Astrocyte (in vitro differentiated cells and primary cell): ENCODE measurements at places on chromosomes 2 and 18.

DNA sequence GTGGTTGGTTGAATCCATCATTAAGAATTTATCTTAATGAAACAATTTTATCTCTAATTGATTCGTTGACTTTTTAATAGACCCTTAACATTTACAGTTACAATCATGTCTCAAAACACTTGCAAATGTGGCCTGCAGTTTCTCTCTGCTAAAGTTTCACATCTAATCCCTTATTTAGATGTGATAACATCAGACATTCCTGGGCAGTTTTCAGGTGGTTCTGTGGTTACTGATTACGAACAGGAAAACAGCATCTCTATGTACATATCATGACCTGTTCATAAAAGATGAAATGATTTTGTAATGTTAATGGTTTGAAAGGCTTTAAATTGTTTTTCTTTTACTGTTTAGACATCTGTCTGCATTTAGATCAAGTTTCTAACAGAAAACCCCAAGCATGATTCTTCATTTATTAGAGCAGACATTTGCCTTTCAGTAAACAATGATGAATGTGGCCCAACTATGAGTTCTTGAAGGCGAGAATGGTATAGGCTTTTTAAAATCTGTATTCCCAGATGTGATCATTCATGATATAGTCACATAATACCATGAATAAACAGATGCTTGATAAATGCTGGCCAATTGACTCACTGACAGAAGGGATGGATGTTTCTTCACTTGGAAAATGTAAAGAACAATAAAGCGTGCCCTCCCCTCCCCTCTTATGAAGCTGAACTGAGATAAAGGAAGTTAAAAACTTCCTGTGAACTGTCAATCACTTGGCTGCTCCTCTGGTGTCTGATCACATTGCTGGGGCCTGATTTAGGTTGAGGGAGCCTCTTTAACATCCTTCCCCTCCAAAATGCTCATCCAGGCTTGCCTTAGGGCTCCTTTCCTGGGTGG, 3.5 kb downstream of the CAPN14 start:
- no peak for DNase-seq

DNA sequence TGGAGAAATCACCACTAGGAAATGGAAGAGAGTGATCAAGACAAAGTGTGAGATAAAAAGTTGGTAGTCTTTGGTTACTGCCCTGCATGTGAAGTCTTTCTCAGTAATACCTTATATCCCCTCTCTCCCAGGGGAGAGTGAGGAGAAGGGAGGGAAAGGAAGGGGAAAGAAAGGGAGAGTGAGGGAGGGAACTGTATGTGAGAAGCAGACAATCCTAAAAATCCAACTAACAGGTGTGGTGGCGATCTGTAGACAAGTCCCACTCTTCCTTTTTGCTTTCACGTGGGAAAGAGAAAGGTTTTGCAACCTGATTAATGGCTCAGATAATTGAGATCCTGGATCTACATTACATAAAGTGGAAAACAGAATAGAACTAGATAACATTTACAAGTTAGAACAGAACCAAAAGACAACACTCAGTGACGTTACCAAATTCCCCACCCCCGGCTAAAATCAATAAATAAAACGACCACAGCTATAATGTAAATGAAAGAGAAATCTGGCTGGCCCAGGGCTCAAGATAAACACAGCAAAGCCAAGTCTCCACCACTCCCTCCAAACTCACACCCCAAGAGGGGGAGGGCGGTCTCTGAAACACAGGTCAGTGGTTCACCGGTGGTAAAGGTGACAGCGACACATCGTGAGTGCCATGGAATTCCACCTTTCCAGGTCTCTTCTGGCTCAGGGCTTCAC, 10.0 kb upstream of the APCDD1 start:
- no peak for DNase-seq

DNA sequence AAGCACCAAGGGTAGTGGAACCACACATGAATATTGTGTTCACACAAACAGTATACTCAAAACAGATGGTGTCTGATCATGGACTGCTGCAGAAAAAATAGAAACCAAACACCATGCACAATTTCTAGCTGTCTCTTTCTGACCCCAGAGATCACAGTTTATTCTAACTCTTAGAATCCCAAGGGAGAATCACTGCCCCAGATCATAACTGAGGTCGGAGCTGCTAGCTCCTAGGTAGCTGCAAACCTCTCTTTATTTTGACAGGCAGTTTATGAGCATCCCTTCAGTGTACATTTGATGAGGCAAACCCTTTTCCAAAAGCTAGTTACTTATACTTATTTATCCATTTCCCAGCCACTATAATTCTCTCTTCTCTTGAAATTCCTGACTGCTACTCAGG, 439.1 kb upstream of the HNMT start:
- no peak for DNase-seq

- DNase-seq = no peak
These were observed 25.7 kb downstream of the STEAP3 start for GRCh38 chr2:119249311-119249710.

GRCh38 chr2:234491897-234492296, 5.0 kb downstream of the ARL4C start:
- DNase-seq = no peak

- no peak for DNase-seq
These were observed 6.8 kb upstream of the NR4A2 start for GRCh38 chr2:156339110-156339847.

GRCh38 chr2:102206666-102207341, 20.0 kb downstream of the IL1RL2 start:
- no peak for DNase-seq

GRCh38 chr2:10303694-10304378, 1.1 kb downstream of the HPCAL1 start:
- DNase-seq = no peak

GRCh38 chr2:200443376-200443775, 66.5 kb downstream of the KCTD18 start:
- no peak for DNase-seq

- no peak for DNase-seq
These were observed 70.7 kb downstream of the CDC42EP3 start for GRCh38 chr2:37600735-37601134.

DNA sequence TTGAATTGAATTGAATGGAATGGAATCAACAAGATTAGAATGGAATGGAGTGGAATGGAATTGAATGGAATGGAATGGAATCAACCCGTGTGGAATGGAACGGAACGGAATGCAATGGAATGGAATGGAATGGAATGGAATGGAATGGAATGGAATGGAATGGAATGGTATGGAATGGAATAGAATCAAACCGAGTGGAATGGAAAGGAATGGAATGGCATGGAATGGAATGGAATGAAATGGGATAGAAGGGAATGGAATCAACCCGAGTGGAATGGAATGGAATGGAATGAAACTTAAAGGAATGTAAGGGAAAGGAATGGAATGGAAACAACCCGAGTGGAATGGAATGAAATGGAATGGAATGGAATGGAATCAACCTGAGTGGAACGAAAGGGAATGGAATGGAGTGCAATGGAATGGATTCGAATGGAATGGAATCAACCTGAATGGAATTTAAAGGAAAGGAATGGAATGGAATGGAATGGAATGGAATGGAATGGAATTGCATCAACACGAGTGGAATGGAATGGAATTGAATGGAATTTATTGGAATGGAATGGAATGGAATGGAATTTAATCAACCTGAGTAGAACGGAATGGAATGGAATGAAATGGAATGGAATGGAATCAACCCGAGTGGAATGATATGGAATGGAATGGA, 1146.6 kb downstream of the RPIA start:
- DNase-seq = no peak

DNA sequence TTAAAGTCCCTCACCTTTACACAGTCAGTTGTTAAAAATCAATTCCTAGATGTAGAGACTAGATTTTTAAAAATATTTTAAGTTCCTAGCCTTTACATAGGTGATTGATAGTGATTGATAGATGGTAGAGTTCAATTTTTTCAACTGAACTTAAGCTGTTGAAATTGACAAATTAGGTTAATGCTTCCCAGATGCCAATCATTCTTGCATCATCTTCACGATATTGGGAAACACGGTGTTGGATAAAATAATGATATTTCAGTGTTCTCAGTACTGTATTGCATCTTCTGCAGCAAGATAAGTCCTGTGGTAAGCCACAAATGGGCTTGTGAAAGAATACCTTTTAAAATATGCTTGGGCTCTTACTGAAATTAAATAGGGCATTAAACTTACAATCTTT, 667.6 kb downstream of the STK39 start:
- DNase-seq = peak; percentile 23

DNA sequence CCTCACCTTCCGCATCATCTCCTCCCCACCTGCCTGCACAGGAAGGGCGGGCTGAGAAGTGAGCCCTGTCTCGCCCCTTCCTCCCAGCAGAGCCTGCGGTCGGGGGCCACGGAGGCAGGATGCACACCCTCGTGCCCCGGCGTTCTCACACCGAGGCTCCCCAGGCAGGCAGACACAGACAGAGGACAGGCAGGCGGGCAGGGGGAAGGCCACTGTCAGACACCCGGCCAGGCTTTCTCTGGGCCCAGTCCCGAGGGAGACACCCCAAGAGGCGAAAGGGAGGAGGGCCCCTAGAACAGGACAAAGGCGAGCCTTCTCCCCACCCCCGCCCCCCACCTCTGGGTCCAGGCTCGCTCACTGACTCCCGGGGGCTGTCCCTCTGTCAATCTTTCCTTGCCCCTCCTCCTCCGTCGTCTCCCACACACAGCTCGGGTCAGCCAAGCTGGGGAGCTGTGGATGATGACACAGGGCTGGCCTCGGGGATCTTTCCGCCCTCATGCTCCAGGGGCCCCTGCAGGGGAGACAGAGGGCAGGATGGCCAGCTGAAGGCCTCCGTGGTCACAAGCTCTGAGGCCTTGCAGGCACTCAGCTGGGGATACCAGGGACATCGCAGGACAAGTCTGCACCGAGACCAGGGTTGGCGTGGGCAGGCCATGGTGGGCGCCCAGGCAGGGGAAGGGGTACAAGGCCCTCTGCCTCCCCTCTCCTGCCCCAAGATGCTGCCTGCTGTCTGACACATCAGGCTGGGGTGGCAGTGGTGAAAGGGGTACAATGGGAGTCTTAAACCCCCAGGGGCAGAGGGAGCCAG, 24.9 kb downstream of the BIN1 start:
- no peak for DNase-seq

- DNase-seq = no peak
These were observed 649.9 kb upstream of the FANCL start for GRCh38 chr2:58890865-58891525.

DNA sequence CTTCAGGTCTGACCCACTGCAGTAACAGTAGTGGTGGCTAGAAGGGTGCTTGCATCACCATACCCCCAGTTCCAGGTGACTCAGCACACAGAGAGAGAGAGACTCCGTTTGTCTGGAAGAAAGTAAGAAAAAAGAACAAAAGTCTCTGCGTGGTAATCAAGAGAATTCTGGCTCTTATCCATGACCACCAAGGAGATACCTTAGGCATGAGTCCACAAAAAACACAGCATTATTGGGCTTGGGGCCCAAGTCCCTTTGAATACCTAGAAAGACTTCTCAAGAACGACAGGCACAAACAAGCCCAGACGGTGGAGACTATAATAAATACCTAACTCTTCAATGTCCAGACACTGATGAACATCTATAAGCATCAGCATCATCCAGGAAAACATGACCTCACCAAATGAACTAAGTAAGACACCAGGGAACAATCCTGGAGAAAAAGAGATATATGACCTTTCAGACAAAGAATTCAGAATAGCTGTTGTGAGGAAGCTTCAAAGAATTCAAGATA, 21.7 kb upstream of the BAZ2B start:
- DNase-seq = peak; percentile 99

GRCh38 chr2:177165721-177166711, 46.6 kb upstream of the HNRNPA3 start:
- peak; percentile 65 for DNase-seq

DNA sequence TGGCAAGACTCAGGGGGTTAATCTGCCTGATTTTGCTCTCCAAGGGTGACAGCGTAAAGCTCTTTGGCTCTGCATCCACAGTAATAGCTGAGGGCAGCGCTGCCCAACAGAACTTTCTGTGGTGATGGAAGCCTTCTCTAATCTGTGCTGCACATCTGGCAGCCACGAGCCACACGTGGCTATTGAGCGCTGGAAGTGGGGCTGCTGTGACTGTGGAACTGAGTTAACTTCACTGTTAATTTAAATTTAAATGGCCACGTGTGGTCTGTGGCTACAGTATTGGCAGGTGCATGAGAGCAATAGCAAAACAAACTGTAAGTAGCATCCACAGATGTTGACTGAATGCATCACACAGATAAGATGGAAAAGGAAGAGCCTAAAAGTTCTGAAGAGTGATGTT, 47.3 kb upstream of the TMEM200C start:
- DNase-seq = no peak

DNA sequence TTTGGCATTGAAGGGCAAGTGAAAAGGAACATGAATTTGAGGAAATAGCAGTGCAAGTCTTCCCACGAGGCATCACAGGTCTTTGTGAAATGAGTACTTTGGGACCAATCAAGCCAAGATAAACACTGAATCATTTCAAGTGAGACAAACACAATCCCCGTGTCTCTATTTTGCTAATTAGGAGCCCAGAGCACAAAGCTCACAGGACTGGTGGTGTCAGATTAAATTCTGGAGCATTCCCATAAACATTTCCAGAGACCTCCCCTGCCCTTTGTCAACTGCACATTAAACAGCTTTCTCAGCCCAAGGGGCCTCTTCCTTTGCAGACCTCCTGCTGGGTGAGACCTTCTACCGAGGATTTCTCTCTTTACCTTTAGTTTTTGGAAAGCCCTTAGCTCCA, 50.7 kb downstream of the DAPL1 start:
- DNase-seq = peak; percentile 56

- peak; percentile 44 for DNase-seq
These were observed 21.1 kb upstream of the NOSTRIN start for GRCh38 chr2:168781191-168781817.

DNA sequence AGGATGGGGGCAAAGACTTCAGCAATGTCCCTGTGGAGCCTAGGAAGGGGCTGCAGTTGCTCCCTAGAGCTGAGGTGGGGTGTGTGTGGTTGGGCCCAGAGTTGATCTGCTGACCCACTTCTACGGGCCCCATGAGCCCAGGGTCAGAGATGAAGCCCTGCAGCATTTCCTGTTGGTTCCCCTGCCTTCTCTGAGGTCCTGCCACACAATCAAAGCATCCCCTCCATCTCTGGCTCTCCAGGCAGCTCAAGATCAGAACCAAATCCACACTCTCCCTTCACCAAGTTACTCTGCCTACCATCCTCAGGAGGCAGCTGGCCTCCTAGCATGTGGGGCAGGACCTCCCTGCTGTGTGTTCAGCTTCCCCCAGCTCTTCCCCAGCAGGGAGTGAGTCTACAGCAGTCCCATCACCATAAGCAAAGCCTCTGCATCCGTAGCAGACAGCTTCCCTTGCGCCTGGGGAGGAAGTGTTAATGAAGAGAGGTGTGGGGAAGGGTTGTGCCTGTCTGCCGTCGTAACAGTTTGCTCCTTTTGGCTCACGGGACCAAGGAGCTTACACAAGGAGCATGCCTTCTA, 26.9 kb downstream of the TMEM247 start:
- no peak for DNase-seq

DNA sequence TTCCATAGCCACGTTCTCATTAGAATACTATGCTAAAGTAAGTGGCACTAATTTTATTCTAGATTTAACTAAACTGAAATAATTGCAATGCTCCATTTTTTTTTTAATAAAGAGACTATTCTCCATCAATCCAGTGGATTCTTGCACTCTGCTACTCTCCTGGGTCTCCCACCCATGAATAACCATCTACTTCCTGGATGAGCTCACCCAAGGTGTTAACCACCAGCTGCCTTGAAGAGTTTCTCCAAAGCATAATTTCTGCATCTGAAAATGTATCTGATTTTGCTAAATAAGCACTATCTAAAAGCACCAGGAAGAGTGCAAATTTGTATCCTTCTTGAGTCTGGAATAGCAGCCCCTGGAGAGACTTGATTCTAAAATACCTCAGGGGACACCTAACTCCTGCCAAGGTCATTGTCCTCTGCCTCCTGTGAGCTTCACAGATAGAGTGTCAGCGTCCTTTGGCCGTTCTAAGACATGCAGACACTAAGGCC, 41.6 kb upstream of the SH3BP4 start:
- DNase-seq = no peak
